ENCODE measurements at places on chromosomes 11 and 22. TPM values are rescaled to one million over a fixed set of nuclear protein-coding genes. Genes with fewer than 3 reads are reported as not detected.

DNA sequence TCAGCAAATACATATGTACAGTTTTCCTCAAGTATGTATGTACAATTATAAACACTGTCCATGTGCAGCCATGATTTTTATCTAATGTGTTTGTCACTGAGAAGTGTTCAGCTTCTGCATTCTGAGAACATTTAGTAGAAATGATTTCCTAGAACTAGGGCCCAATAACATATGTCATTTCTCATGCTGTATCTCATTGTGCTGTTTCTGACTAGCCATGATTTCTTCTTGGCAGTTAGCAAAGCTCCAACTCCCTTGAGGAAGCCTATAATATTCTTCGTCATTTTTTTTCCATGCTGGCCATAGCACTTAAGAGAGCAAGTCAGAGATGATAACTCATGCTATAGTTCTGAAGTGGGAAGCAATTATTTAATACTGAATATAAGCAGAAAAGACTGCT lies 187.8 kb downstream of the DDX10 start:
- H3K36me3 ChIP-seq = no peaks in the 10 kb centered on the region
- no peaks in the 10 kb centered on the region for H3K27me3 ChIP-seq
- DNase-seq = no peak
- H3K4me1 ChIP-seq = no peaks in the 10 kb centered on the region

GRCh38 chr11:70324376-70325115 lies 54.1 kb downstream of the PPFIA1 start:
- no peak overlapping the region for H3K4me3 ChIP-seq
- H3K27me3 ChIP-seq = no peaks in the 10 kb centered on the region
- H3K4me1 ChIP-seq = no peaks in the 10 kb centered on the region
- H3K36me3 ChIP-seq = no peaks in the 10 kb centered on the region

DNA sequence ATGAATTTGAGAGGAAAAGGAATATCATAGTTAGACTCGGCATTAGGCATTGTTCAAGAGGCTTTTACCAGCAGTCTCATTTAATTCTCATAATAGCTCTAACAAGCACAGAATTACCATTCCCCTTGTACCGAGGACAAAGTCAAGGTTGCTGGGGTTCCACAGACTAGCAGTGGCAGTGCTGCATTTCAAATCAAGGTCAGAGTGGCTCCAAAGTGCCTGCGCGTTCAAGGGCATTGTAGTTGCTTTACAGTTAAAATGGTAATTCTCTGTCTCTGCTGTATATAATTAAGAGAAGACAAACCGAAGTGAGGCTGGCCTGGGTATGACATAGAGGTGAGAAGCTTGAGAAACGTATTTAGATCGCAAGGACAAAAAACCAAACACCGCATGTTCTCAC lies 40.4 kb upstream of the TP53AIP1 start:
- no peaks in the 10 kb centered on the region for H3K27me3 ChIP-seq
- no peak for DNase-seq
- no peak overlapping the region for H3K4me3 ChIP-seq
- no peaks in the 10 kb centered on the region for H3K36me3 ChIP-seq
- no peak overlapping the region for H3K27ac ChIP-seq

GRCh38 chr22:22520667-22521602 lies 865 bp upstream of the ZNF280A start:
- H3K4me3 ChIP-seq = no peak overlapping the region
- no peaks in the 10 kb centered on the region for H3K36me3 ChIP-seq
- H3K4me1 ChIP-seq = no peaks in the 10 kb centered on the region
- DNase-seq = no peak
- H3K27me3 ChIP-seq = no peaks in the 10 kb centered on the region

DNA sequence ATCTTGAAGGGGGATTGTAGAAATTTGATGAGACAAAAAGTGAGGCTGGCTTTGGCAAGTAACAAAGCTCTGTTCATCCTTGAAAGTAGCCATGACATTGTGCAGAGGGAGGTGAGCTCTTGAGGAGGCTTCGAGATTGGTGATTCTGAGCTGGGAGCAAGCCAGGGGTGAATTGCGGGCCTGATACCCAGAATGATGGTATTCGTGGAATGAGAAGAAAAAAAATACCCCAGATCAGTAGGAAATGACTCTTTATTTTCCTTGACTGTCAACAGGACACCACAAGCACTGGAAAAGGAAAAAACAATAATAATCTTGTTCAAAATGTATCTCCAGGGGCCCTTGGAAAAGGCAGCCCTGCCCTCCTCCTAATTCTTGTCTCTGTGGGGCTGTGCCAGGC lies 62.7 kb downstream of the TSPAN18 start:
- no peak for DNase-seq
- no peaks in the 10 kb centered on the region for H3K36me3 ChIP-seq
- no peak overlapping the region for H3K27ac ChIP-seq
- no peaks in the 10 kb centered on the region for H3K27me3 ChIP-seq

GRCh38 chr11:130486987-130487923 lies 38.8 kb downstream of the ADAMTS15 start:
- no peak for DNase-seq
- H3K36me3 ChIP-seq = no peaks in the 10 kb centered on the region
- no peaks in the 10 kb centered on the region for H3K4me1 ChIP-seq
- H3K27me3 ChIP-seq = no peaks in the 10 kb centered on the region

DNA sequence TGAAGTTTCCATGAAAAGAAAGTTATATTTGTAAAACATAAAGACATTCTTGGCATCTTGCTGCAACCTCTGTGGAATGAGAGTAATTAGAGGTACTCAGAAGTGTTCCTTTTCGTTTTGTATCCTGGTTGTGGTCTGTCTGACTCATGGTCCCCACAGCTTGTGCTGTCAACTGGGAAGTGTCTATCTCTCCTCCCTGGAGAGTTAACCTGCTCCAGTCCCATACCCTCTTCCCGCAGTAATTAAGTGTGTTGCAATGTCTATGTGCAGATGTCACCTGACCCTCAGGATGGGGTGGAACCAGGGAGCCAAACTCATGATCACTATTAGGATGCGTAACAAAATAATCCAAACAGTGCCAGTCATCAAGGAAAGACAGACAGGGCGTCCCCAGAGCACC lies 23.0 kb upstream of the ZDHHC13 start:
- no peaks in the 10 kb centered on the region for H3K36me3 ChIP-seq
- no peak overlapping the region for H3K4me3 ChIP-seq
- DNase-seq = no peak
- no peaks in the 10 kb centered on the region for H3K4me1 ChIP-seq
- no peak overlapping the region for H3K27ac ChIP-seq

RIC3 gene
- total RNA-seq = 9.0 TPM

EFEMP2 gene
- total RNA-seq = 98.4 TPM
